ENCODE measurements at places on chromosomes 5 and 9. TPM values are rescaled to one million over a fixed set of nuclear protein-coding genes. Genes with fewer than 3 reads are reported as not detected.

TNFSF15 gene
- 0.01 TPM for polyA plus RNA-seq

OTP gene
- 0.03 TPM for polyA plus RNA-seq

SMIM27 gene
- 9.5 TPM for polyA plus RNA-seq

CCDC192 gene
- polyA plus RNA-seq, result not detected

MARCHF6 gene
- polyA plus RNA-seq, result 137 TPM

FCN1 gene
- 16.0 TPM for polyA plus RNA-seq

FOXD4 gene
- polyA plus RNA-seq, result 0.07 TPM

LCP2 gene
- 11.7 TPM for polyA plus RNA-seq

- H3K27ac ChIP-seq, result no peak overlapping the region
- H3K4me1 ChIP-seq, result peaks cover 12% of the 10 kb centered on the region
- H3K4me3 ChIP-seq, result no peak overlapping the region
- DNase-seq, result no peak
Measured at GRCh38 chr5:124438903-124439281, 307.5 kb downstream of the ZNF608 start.

- no peaks in the 10 kb centered on the region for H3K36me3 ChIP-seq
- peak overlapping the region; percentile 83 for H3K27ac ChIP-seq
- DNase-seq, result peak; percentile 80
- H3K27me3 ChIP-seq, result no peaks in the 10 kb centered on the region
- no peak overlapping the region for H3K4me3 ChIP-seq
- H3K4me1 ChIP-seq, result peaks cover 81% of the 10 kb centered on the region
Measured at GRCh38 chr5:14155075-14155474, 11.9 kb downstream of the TRIO start.

DNA sequence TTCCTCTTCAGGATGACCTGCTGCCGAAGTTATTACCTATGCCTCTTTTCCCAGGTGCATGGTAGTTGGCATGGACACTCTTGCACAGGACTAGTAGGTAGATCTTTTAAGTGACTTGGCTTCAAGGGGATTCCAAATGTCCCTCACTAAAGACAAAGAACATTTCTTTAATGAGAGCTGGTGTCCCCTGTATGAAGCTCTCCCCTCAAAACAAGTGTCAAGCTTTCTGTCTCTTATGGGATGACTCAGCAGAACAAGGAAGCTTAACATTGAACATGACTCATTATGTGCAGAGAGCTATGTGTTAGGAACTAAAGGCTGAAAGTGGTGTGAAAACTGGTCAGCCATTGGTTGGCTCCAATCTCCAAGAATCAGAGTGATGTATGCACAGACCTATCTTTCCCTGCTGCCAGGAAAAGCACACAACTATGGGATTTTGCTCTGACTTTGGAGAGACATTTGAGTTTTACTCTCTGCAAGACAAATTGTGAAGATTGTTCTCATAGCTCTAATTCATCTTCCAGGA, 120.5 kb downstream of the PRDM6 start:
- no peaks in the 10 kb centered on the region for H3K4me1 ChIP-seq
- no peak for DNase-seq
- no peaks in the 10 kb centered on the region for H3K27me3 ChIP-seq

DNA sequence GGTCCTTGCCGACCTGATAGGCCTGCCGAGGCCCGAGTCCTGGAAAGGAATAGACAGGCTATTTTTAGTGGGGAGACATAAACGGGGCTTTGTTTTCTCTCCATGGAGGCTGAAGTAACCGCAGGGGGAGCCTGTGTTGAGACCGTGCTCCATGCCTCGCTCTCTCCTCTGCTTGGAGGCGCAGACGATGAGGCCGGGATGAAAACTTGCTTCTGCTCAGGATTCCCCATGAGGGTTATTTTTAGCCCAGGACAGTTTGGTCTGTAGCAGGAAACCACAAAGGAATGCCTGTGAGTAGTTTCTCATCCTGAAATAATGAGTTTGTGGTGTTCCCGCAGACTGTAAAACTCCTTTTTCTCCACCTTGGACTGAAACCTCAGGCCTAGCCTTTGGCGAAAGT, 81.9 kb upstream of the RARS1 start:
- no peaks in the 10 kb centered on the region for H3K36me3 ChIP-seq
- no peak overlapping the region for H3K27ac ChIP-seq
- H3K4me3 ChIP-seq, result no peak overlapping the region
- no peaks in the 10 kb centered on the region for H3K4me1 ChIP-seq

DNA sequence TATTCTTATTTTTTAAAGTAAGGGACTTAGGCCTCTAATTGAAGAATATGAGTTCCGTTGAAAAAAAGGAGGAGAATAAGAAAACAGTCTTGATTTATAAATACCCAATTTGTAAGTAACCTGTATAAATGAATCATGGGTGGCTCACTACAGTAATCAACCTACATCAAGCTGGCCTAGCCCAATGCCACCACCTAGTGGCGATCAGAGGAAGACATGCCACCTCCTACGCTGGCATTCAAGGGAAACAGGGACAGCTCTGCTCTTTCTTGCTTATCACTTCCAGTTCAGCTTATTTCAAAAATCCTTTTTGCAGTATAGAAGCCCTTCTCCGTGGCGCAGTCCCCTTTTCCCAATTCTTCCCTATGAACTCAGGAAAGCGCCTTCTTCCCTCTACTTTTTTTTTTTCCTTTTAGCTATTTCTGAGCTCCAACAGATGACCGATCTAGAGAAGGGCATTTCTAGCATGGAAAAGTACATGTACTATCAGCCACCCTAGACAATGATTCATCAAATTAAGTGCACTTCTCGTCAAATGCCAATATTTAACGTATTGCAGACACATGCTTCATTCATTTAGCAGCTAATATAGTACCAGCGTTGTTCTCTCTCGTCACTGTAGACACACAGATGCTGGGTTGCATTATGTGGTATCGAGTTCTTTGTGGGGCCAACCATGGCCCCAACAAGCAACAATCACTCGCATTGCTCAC, 28.3 kb downstream of the PTPN3 start:
- H3K4me3 ChIP-seq, result no peak overlapping the region
- peak; percentile 65 for DNase-seq
- no peaks in the 10 kb centered on the region for H3K4me1 ChIP-seq
- no peaks in the 10 kb centered on the region for H3K36me3 ChIP-seq
- no peak overlapping the region for H3K27ac ChIP-seq

DNA sequence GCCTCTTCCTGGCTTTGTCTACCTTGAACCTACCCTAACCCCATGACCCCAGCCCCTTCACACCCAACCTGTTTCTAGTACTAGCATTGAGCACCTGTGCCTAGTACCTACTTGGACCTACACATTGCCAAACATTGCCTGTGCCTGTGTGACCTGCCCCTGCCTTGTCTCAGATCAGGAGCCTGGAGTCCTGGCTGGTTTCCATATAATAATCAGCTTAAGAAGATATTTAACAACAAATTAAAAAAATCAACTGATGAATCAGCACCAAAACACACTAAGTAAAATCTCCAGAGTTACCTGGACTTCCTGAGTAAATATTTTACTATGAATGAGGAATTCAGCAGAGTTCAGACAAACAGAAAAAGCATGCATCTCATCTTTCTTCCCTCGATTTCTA, 17.7 kb downstream of the LPAR1 start:
- no peaks in the 10 kb centered on the region for H3K4me1 ChIP-seq
- no peaks in the 10 kb centered on the region for H3K36me3 ChIP-seq
- H3K4me3 ChIP-seq, result no peak overlapping the region
- DNase-seq, result no peak
- H3K27me3 ChIP-seq, result no peaks in the 10 kb centered on the region

GRCh38 chr9:34578241-34579103, 11.1 kb downstream of the CNTFR start:
- peaks cover 10% of the 10 kb centered on the region for H3K27me3 ChIP-seq
- H3K27ac ChIP-seq, result no peak overlapping the region
- peak; percentile 38 for DNase-seq
- H3K4me3 ChIP-seq, result no peak overlapping the region
- H3K36me3 ChIP-seq, result no peaks in the 10 kb centered on the region

- H3K4me3 ChIP-seq, result no peak overlapping the region
- H3K27me3 ChIP-seq, result no peaks in the 10 kb centered on the region
- DNase-seq, result peak; percentile 75
- no peaks in the 10 kb centered on the region for H3K36me3 ChIP-seq
- H3K4me1 ChIP-seq, result peaks cover 25% of the 10 kb centered on the region
- peak overlapping the region; percentile 12 for H3K27ac ChIP-seq
Measured at GRCh38 chr5:60207040-60207439, 313.5 kb upstream of the PDE4D start.

DNA sequence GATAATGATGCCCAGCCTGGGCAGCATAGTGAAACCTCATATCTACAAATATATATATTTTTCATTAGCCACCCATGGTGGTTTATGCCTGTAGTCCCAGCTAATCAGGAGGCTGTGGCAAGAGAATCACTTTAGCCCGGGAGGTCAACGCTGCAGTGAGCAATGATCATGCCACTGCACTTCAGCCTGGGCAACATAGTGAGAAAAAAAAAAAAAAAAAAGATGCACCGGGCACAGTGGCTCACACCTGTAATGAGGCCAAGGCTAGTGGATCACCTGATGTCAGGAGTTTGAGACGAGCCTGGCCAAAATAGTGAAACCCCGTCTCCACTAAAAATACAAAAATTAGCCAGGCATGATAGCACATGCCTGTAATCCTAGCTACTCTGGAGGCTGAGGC, 50.2 kb upstream of the ADRA1B start:
- H3K36me3 ChIP-seq, result no peaks in the 10 kb centered on the region
- no peak overlapping the region for H3K4me3 ChIP-seq
- H3K27ac ChIP-seq, result no peak overlapping the region
- no peak for DNase-seq
- no peaks in the 10 kb centered on the region for H3K4me1 ChIP-seq

DNA sequence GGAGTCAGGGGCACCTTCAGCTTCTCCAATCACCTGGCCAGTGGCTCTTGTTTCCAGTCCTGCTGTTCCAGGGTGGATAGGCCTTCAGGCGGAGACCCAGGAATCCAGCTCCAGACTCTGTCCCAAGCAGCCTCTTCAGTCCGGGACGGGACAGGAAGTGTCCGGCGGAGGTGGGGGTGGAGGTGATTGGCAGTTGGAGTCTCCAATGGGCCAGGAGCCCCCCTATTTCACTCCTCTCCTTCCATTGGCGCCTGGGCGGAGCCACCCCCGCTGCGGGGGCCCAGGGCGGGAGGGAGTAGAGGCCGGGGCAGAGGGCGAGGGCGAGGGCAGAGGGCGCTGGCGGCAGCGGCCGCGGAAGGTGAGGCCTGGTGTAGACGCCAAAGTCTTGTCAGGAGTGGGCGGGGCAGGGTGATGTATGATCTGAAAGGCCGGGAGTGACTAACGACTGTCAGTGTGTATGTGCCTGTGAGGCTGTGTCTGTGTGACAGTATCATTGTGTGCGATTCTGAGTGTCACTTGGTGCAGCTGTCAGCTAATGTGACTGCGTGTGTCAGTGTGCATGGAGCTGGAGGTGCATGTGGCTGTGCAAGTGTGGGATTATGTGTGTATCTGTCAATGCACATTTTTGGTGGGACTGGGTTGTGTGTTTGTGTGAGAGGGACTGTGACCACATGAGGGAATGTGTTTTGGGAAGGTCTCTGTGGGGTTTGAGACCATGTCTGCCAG, at the start of gene IL11RA:
Gene IL11RA, plus strand, starts transcription at position 310 of the 726 bp plus-strand sequence. CDS start 3,033 bp downstream, outside the sequence.
- peaks cover 18% of the 10 kb centered on the region for H3K36me3 ChIP-seq
- no peak within 1 kb of the TSS for H3K4me3 ChIP-seq
- H3K27ac ChIP-seq, result no peak within 1 kb of the TSS

GRCh38 chr9:69391946-69392345, 66.9 kb downstream of the ENTREP1 start:
- no peaks in the 10 kb centered on the region for H3K27me3 ChIP-seq
- no peaks in the 10 kb centered on the region for H3K36me3 ChIP-seq

- DNase-seq, result no peak
- H3K27ac ChIP-seq, result peak overlapping the region; percentile 70
- peaks cover 79% of the 10 kb centered on the region for H3K4me1 ChIP-seq
- peaks cover 21% of the 10 kb centered on the region for H3K36me3 ChIP-seq
- no peaks in the 10 kb centered on the region for H3K27me3 ChIP-seq
Measured at GRCh38 chr5:58498340-58498942, 7.2 kb downstream of the GAPT start.

- no peak overlapping the region for H3K27ac ChIP-seq
- H3K4me3 ChIP-seq, result no peak overlapping the region
- H3K27me3 ChIP-seq, result no peaks in the 10 kb centered on the region
- H3K36me3 ChIP-seq, result no peaks in the 10 kb centered on the region
Measured at GRCh38 chr5:112848116-112848811, 12.8 kb upstream of the SRP19 start.

DNA sequence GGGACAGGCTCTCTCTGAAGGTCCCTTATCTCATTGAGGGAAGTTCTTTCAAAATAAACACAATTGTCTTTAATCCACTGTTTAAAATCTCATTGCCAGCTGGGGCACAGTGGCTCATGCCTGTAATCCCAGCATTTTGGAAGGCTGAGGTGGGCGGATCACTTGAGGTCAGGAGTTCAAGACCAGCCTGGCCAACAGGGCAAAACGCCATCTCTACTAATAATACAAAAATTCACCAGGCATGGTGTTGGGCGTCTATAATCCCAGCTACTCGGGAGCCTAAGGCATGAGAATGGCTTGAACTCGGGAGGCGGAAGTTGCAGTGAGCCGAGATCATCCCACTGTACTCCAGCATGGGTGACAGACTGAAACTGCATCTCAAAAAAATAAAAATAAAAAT, 8.3 kb upstream of the NDFIP1 start:
- no peak for DNase-seq
- H3K27ac ChIP-seq, result no peak overlapping the region
- no peak overlapping the region for H3K4me3 ChIP-seq
- H3K27me3 ChIP-seq, result no peaks in the 10 kb centered on the region

DNA sequence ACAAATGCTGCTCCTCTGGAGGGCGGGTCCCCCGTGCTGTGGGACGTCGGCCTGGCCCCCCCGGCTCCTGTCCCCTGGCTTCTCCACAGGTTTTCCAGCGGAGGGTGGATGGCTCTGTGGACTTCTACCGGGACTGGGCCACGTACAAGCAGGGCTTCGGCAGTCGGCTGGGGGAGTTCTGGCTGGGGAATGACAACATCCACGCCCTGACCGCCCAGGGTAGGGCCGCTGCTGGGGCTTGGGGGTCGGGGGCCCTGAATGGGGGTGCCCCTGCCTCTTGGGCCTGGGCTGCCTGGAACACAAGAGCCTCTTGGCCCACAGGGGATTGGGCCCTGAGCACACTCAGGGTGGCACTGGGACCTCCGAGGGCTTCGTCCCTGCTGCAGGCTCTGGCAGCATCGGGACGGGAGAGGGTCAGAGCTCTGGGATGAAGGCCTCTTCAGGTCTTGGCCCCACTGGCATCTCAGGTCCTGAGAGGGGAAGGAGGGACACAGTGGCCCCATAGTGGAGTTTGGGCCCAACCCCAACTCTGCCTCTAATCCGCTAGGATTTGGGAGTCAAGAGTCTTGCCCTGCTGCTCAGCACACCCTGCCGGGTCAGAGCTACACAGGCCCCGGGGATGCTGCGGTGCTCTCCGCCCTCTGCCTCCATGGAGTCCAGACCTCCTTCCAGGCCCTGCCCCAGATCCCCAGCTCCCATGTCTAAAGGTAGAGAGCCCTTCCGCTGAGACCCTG, 5.2 kb downstream of the FCN2 start:
- no peak overlapping the region for H3K27ac ChIP-seq
- no peaks in the 10 kb centered on the region for H3K36me3 ChIP-seq
- no peak for DNase-seq
- H3K4me3 ChIP-seq, result no peak overlapping the region

DNA sequence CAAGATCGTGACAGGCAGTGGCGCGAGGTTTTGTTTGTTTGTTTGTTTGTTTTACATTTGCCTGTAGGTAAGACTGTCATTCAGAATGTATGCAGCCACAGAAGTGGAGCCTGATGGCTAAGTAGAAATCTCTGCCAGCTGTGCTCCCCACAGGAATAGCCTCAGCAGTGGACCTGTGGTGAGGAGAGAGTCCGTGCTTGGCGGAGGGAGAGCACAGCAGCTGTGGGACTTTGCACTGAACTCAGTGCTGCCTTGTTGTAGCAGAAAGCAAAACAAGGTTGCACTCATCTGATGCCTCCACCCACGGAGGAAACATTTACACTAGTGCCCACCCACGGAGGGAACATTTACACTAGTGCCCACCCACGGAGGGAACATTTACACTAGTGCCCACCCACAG, 4.4 kb upstream of the ZNF782 start:
- peaks cover 7% of the 10 kb centered on the region for H3K27me3 ChIP-seq
- H3K36me3 ChIP-seq, result no peaks in the 10 kb centered on the region
- H3K27ac ChIP-seq, result no peak overlapping the region

All from B cell (primary cell).